Activated T-cell treated with anti-CD3 and anti-CD28 coated beads, Interleukin-2, amount 50 U/mL, for 48 hours (primary cell): ENCODE measurements at places on chromosomes 13 and 19.

GRCh38 chr19:1923319-1923718, 17.7 kb upstream of the CSNK1G2 start:
- peak; percentile 60 for DNase-seq

DNA sequence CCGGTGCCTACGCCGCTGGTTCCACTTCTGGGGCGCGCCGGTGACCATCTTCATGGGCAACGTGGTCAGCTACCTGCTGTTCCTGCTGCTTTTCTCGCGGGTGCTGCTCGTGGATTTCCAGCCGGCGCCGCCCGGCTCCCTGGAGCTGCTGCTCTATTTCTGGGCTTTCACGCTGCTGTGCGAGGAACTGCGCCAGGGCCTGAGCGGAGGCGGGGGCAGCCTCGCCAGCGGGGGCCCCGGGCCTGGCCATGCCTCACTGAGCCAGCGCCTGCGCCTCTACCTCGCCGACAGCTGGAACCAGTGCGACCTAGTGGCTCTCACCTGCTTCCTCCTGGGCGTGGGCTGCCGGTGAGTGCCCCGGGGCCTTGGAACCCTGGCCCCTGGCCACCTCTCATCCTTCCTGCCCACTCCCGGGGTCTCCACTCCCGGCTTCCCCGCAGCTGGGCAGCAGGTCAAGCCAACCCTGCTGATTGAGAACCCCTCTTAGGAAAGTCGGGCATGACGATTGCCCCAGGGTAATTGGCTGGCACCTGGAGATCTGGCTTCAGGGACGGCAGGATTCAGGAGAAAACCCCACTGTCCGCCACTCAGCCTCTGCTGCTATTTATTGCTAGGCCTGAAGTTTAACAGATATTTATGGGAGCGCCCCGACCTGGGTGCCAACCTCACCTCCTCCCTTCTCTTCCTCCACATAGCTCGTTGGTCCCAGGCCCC, 39.1 kb downstream of the TRPM4 start:
- DNase-seq = no peak

GRCh38 chr13:80973721-80974120, 632.8 kb upstream of the SPRY2 start:
- no peak for DNase-seq

DNA sequence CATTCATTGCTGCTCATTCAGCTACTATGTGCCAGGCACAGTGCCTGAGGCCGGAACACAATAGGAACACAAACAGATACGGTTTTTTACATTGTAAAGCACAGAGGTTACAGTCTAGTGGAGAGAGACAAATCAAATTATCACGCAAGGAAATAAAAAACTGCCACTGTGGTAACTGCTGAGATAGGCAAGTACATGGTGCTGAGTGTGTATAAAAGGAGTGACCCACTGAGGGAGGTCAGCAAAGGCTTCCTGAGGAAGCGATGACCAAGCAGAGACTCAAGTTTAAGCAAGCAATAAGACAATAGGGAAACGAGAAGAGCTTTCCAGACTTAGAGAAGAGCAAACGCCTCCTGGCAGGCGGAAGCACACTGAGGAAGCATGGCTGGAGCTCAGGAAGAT, 56.4 kb downstream of the NUFIP1 start:
- no peak for DNase-seq

- no peak for DNase-seq
Observed at GRCh38 chr13:110106726-110107125, 200.2 kb downstream of the COL4A1 start.

DNA sequence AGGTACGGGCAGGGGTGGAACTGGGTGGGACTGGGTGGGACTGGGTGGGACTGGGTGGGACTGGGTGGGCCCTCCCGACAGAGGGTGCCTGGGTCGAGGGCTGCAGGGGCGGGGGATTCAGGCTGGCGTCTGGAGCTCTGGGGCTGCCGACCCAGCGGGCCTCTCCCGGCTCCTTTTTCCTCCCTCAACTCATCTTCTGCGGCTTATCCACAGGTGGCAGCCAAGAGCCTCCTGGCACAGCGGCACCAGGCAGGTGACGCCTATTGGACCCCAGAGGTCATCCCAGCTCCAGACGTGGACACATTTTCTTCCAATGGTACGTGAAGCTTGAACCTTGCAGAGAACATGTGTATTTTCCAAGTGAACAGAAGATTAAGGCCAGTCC, 533 bp downstream of the ZNF544 start:
- peak; percentile 51 for DNase-seq

DNA sequence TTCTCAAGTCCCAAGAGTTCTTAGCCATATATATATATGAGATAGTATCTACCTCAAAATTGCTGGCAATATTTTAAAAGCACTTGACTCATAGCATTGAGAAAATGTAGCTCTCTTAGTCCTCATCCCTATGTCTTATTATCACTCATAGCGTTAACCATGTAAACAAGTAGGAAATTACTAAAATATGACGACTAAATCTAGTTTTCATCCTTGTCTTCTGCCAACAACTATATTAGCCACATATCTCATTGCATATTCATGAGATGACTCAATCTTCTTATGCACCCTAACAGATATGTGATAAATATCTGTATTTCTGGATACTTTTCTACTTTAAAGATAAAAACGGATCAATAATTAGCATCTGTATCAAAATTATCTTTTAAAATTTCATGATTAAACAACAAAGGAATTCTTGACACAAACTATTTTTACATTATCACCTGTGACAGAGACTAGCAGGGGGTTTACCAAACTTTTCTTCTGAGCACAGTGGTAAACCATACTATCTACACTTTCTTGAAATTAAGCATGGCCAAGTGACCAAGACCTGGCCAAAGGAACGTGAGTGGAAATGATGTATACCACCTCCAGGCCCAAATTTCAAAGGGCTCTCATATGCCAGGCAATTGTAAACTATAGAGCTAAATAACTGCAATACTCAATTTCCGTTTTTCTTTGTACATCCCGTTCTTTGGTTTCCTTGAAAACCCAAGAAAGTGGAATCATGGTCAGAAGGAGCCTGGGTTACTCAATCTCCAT, 45.7 kb downstream of the ZC3H13 start:
- no peak for DNase-seq

GRCh38 chr19:41930322-41930722, 2.1 kb upstream of the ERFL start:
- DNase-seq = no peak

- DNase-seq = no peak
Observed at GRCh38 chr19:39797083-39797482, 18.4 kb downstream of the LEUTX start.

- DNase-seq = no peak
Observed at GRCh38 chr13:37889820-37890219, 20.2 kb upstream of the TRPC4 start.

GRCh38 chr13:95226932-95227695, 74.1 kb downstream of the ABCC4 start:
- no peak for DNase-seq

GRCh38 chr19:3324405-3324856, 42.0 kb upstream of the NFIC start:
- DNase-seq = peak; percentile 90

- no peak for DNase-seq
Observed at GRCh38 chr19:54074851-54075250, 6.3 kb downstream of the TARM1 start.
